ENCODE measurements at places on chromosomes 5 and 9.
A peak's percentile ranks its signal among the peaks of the same experiment; 100 is the strongest.

DNA sequence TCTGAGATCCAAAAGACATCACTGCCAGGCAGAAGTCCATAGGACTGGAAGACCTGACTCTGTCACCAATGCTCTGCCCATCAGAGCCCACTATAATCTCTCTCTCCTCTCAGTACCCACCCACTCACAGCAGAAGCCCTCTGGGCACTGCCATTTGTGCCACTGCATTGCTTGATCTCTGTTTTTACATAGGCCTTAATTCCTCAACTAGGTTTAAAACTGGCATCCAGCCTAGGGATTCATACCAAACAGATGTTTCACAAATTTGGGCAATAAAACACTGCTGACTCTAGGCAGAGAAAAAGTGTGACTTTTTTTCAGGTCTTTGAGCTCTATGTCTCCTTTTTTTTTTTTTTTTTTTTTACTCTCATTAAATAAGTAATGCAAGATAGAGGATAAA is 91.1 kb upstream of the RANBP3L start:
- no peak for DNase-seq

GRCh38 chr5:143400541-143401226 is 2.8 kb downstream of the NR3C1 start:
- no peak for DNase-seq

DNA sequence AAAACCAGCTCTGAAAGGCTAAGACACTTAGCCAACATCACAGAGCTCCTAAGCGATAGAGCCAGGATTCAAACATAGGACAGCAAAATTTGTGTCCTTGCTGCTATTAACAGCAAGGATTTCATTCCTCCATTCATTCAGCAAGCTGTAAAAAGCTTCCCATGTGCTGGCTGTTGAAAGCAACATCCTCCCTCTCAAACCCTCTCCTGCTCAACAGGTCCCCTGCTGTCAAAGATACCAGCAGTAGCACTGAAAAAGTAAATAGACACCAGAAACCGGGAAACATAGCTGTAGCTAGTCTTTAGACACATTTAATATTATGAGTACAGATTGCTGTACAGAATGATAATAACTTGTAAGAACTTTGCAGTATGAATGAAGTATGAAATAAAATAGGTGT is 52.6 kb upstream of the ADAMTSL1 start:
- DNase-seq, result no peak

- peak; percentile 38 for DNase-seq
Measured at GRCh38 chr9:14428781-14429230, 114.9 kb upstream of the NFIB start.

DNA sequence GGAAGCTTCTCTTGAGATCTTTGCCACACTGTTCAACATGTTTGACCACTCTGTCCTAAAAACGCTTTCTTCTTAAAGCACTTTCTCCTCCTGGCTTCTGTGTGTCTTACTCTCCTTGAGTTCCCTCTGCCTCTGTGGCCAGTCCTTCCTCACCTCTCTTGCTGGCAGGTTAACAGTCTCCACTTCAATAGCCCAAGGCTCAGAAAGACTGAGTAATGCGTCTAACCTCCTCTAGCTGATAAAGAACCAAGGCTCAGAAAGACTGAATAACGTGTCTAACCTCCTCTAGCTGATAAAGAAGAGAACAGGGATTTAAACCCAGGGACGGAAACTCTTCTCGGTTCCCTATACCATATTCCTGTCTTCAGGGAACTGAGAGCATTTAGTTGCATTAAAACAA is 205.2 kb downstream of the AOPEP start:
- no peak for DNase-seq

DNA sequence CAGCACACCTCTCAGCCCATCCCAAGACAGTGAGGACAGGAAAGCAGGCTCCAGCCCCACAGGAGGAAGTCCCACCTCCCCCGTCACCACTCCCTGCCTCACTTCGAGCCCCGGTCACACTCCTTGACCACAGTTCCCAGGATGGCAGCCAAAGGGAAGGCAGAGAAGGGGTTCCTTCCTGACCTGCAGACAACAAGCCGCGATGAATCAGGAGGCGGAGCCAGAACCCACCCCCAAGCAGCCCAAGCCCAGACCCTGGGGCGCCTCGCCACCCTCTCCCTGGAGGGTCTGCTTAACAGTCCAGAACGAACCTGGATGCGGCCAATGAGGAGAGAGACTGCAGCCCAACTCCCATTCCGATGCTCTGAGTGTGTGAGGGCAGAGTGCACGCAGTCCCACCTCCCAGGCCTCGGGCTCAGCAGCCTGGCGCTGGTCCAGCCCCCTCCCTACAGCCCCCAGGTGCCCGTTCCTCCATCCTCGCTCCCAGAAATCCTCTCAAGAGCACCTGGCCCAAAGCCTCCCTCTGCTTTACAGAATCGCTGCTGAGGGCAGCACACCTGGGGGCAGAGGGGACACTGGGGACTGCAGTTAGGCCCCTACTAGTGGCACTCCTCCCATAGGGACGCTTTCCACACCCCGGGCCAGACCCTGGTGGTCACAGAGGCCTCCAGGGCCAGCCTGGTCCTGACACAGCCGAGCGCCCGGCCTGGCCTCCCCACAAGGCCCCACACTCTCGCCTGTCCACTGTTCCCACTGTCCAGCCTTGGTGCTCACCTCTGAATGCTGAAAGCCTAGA is 69.6 kb upstream of the LRRTM2 start:
- DNase-seq, result no peak

- no peak for DNase-seq
Measured at GRCh38 chr5:16857635-16858034, 78.5 kb downstream of the MYO10 start.

GRCh38 chr9:13485068-13485596 is 205.6 kb upstream of the MPDZ start:
- no peak for DNase-seq

DNA sequence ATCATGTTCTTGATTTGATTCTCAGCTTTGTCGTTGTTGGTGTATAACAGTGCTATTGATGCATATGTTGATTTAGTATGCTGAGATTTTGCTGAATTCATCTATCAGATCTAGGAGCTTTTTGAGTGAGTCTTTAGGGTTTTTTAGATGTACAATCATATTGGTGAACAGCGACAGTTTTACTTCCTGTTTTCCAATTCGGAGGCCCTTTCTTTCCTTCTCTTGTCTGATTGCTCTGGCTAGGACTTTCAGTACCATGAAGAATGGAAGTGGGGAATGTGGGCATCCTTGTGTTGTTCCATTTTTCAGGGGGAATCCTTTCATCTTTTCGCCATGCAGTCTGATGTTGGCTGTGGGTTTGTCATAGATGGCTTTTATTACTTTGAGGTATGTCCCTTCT is 100.4 kb downstream of the SGCD start:
- DNase-seq, result no peak

- peak; percentile 26 for DNase-seq
Measured at GRCh38 chr9:68577774-68578591, 37.3 kb upstream of the TMEM252 start.

GRCh38 chr5:12648558-12648957 is 744.3 kb upstream of the CTNND2 start:
- DNase-seq, result no peak

GRCh38 chr9:12956261-12956660 is 181.4 kb downstream of the LURAP1L start:
- no peak for DNase-seq

- no peak for DNase-seq
Measured at GRCh38 chr5:180172447-180173197, 36.4 kb downstream of the RASGEF1C start.

DNA sequence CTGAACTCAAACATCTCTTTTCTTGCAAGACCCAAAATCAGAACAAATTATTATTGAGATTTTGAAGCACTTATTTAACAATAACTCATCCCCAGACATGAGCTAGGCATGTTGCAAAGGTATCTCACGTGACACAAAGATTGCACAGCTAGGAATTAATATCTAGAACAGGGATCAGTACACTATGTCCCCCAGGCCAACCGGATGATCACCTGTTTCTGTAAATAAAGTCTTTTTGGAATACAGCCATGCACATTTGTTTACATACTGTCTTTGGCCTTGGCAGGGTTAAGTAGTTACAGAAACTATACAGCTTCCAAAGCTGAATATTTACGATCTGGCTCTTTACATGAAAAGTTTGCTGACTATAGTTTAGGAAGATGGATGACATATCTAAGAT is 287.7 kb downstream of the ACTL7B start:
- no peak for DNase-seq

DNA sequence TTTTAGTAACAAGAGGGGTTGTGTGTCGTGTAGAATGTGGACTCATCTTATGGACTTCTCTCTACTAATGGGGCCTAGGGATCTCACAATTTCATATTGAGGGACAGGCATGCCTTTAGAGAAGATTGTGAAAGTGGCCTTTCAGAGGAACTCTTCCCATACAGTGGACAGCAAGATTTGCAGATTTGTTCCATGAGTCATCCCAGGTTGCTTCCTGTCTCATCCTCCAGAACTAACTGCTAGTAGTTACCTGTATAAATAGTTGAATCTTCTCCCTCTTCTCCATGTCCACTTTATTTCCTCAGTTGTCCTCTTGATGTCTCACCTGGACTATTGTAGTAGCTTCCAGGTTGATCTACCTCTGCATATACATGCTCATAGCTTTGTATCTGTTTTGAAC is 997.5 kb upstream of the CTNND2 start:
- DNase-seq, result no peak

GRCh38 chr9:98990181-98990870 is 46.6 kb downstream of the COL15A1 start:
- DNase-seq, result no peak

DNA sequence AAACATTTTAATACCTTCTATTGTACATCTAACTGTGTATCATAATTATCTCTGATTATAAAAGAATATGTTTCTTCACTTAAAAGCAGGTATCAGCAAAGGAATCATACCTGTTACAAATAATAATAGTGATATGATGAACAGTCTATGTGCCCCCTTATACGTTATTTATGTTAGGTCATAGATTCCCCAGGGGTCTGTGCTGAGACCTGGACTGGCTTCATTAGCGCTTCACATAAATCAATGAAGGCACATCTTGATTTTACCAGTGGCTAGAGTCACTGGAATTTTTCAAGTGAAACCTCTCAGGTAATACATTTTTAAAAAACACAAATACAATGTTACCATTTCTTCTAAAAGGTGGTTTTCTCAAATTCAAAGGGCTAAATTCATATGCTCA is 275.2 kb downstream of the BNC2 start:
- DNase-seq, result no peak

- DNase-seq, result peak; percentile 84
Measured at GRCh38 chr5:177357459-177358351, at the start of gene RGS14. TSS of gene RGS14 (plus strand) at chr5:177357924. CDS start at chr5:177358025, 101 bp downstream.

DNA sequence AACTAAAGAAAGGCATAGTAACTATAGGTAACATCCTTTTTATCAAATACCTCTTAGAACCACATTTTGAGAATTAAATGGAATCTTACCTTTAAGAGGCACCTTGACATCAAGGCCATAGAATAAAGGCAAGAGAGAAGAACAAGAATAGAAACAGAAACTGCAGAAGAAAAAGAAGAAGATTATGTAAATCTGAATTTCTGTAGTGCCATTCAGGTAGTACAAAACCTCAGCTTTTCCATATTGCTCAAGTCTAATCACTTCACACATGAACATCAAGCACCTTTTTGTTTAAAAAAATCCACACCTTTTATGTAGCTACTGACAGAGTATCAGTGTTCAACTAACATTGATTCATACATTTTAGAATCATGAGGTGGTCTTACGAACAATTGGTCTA is 91.8 kb upstream of the DPYSL3 start:
- DNase-seq, result no peak

DNA sequence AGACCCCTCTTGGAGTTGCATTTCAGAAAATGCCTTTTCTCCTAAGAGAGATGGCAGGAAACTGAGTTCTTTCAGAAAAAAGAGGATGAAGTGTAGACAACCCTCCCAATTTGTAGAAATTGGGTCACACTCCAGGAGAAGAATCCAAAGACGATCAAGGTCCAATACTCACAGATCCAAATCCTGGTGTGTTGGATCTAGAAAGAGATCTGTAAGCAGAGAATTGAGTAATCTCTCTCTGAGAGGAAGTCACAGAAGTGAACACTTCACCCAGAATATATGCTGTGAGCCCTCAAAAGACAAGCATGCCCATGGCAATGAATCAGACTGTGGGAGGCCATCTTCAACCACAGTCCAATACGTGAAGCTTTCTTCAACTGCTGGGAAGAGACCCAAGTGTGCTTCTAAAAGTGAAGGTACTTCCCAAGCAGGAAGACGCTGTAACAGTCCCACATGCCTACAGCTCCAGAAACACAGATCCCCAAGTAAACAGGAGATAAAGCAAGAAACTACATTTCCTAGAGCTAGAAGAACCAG is 182.7 kb downstream of the SMC2 start:
- DNase-seq, result no peak

GRCh38 chr5:175590471-175590881 is 67.4 kb upstream of the HRH2 start:
- peak; percentile 83 for DNase-seq

DNA sequence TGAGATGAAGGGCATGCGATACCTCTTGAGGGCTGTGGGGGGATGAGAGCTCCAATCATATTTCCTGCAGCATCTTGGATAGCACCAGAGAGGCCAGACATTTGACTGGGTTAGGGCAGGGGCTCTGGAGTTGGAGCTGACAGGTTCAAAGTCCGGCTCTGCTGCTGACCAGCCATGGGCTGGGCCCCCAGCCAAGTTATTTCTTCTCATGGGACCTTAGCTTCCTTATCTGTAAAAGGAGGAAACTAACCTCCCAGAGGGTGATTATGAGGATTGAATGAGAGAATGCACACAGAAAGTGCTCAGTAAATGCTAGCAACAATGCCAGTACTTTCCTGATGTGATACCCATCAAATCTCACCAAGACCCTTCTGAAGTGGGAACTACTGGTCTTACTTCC is 65.2 kb upstream of the SLC25A51 start:
- DNase-seq, result peak; percentile 52

- DNase-seq, result no peak
Measured at GRCh38 chr5:127892467-127893207, 189.4 kb downstream of the CCDC192 start.

DNA sequence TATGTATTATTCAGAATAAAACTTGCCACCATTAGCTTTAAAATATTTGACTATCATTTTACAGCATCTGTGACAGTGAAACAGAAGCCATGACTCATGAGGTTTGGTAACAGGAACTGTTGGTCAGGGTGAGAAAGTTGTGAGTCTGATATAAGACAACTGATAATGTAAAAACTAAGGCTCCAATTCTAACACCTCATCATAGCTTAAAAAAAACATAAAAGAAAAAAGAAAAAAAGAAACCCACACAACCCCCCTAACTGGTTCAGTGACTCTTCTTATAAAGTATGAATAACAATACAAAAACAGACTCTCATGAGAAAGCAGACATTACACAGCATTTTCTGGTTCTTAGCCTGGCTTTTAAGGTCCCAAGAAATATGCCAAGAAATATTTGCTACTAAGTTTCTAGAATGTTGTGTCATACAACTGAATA is 85.8 kb downstream of the MRPS27 start:
- peak; percentile 34 for DNase-seq

DNA sequence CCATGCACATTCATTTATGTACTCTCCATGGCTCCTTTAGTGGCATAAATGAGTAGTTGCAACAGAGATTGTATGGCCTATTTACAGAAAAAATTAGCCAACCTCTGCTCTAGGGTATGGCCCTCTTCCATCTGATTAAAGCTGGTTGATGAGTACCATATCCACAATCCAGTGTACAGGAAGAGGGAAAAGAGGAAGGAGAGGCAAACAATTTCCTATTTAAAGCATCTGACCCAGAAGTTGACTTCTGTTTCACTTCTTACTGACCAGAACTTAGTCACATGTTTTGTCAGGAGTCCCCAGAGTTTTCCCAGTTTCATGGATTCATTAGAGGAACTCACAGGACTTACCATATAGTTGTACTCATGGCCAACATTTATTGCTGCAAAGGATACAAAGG is 68.6 kb upstream of the STARD4 start:
- peak; percentile 89 for DNase-seq

GRCh38 chr9:112072721-112073638 is 102.1 kb downstream of the SUSD1 start:
- no peak for DNase-seq

- no peak for DNase-seq
Measured at GRCh38 chr5:134398609-134399155, 13.0 kb downstream of the CDKN2AIPNL start.
